Occipital lobe (tissue), 3 donors: ENCODE measurements at places on chromosomes 1 and 21. TPM values are rescaled to one million over a fixed set of nuclear protein-coding genes. Genes with fewer than 3 reads are reported as not detected.

Gene PBX1
- total RNA-seq, result 169 TPM

Gene HSPA6
- total RNA-seq, result 0.31 TPM

Gene FCRL2
- total RNA-seq, result not detected

Gene FHAD1
- total RNA-seq, result 0.31 TPM

Gene NMNAT2
- 41.5 TPM for total RNA-seq

GRCh38 chr1:208129487-208129886, 114.7 kb downstream of the PLXNA2 start:
- DNase-seq, result no peak

- DNase-seq, result no peak
Measured at GRCh38 chr1:118271883-118272282, 86.9 kb upstream of the SPAG17 start.

DNA sequence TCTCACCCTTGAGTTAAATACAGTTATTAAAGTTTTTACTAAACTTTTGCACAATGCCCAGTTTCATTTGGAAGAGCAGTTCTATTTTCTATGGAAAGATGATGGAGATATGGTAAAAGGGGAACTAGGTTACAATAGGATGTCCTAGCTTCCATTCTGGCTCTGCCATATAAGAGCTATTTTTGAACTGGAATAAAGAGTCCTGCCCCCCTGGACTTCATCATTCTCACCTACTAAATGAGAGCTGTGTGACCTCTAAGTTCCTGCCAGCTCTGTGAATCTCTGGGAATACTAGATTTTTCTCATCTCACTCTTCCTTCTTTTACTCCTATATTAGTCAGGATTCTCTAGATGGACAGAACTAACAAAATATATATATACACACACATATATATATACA, 106.3 kb downstream of the PRRX1 start:
- DNase-seq, result no peak

DNA sequence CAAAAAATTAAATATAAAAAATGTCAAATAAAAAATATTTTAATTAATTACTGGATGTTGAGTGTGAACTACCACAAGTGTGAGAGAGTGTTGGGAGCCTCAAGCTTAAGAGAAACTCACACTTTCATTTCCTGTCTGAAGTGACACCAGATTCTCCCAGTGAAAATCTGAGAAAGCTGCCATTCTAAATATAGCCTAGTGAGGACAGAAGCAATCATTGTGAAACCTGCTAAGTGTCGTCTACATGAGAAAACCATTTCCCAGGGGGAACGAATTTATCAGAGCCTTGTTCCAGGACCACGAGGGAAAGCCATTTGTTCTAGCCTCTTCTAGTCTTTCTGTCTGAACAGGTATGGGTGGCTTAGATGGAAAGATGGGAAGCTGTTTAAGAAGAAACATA, 329.3 kb upstream of the PRMT6 start:
- no peak for DNase-seq

GRCh38 chr1:228445490-228445842, 28.8 kb upstream of the TRIM17 start:
- DNase-seq, result no peak

- no peak for DNase-seq
Measured at GRCh38 chr1:5992814-5993555, 760 bp upstream of the NPHP4 start.

GRCh38 chr1:2640626-2641025, 7.8 kb upstream of the MMEL1 start:
- DNase-seq, result no peak

DNA sequence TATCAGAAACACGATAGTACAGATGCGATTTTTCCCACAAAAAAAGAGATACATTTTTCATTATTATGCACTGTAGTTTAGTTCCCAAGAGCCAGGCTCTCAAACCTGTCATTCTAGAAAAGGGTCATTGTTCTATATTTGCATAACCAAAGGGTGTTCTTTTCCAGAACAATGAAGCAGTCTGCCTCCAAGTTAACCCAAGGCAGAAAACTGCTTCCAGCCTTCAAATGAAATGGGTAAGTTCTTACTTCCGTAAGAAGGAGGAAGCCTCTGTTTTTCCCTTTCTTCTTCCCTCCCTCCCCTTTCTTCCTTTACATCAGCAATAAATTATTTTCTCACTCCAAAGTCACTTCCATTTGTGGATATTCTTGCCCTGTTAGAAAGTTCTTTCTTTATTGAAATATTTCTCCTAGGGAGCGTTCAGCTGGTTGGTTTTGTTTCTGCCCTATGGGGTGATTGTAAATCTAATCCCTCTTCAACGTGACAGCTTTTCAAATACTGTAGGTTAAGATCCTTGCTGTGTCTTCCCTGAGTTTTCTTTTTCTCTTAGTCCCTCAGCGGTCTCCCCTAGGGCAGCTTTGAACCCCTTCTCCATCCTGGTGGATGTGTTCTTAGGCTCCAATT, 77.3 kb upstream of the PTGFRN start:
- no peak for DNase-seq
